Stimulated activated CD4-positive, alpha-beta T cell treated with anti-CD3 and anti-CD28 coated beads, Interleukin-1b, Interleukin-23, amount 100 ng/mL, for 1 hour (primary cell): ENCODE measurements at places on chromosomes 12 and 14.

DNA sequence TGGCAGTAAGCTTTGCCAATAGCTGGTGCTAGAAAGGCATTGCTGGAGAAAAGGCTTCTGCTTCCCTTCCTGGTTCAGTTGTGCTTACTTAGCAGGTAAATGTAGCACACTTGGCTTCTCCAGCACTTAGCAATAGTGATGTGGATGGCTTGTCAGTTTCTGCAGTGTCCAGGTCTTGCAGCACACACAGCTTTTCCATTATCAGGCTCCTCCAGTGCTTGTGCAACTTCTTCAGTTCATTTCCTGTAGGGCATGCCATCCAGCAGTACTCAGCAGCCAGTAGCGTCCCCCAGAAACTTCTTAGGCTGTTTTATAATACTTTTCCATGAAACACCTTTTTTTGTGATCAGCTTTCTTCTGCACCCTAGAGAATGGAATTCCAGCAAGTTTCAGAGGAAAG is 154.6 kb downstream of the SLC6A15 start:
- DNase-seq, result no peak

DNA sequence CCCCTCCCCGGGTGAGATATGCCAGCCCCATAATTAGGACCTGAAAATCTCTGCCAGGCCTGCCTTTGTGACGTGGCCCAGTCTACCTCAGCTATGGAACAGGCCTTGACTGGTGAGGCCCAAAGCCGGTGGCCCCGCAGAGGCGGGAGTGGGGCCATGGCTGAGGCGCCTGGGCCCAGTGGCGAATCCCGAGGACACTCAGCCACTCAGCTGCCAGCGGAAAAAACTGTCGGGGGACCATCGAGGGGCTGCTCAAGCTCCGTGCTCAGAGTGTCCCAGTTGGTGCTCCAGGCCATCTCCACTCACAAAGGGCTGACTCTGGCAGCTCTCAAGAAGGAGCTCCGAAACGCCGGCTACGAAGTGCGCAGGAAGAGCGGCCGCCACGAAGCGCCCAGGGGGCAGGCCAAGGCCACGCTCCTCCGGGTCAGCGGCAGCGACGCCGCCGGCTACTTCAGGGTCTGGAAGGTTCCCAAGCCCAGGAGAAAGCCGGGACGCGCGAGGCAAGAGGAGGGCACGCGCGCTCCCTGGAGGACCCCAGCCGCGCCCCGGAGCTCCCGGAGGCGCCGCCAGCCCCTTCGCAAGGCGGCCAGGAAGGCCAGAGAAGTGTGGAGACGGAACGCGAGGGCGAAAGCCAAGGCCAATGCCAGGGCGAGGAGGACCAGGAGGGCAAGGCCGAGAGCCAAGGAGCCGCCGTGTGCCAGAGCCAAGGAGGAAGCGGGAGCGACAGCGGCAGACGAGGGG is 21.4 kb downstream of the ZNF641 start:
- no peak for DNase-seq

GRCh38 chr12:94535510-94535921 is 75.8 kb upstream of the CEP83 start:
- no peak for DNase-seq

GRCh38 chr12:92496790-92497189 is 206.0 kb upstream of the PLEKHG7 start:
- DNase-seq, result no peak

DNA sequence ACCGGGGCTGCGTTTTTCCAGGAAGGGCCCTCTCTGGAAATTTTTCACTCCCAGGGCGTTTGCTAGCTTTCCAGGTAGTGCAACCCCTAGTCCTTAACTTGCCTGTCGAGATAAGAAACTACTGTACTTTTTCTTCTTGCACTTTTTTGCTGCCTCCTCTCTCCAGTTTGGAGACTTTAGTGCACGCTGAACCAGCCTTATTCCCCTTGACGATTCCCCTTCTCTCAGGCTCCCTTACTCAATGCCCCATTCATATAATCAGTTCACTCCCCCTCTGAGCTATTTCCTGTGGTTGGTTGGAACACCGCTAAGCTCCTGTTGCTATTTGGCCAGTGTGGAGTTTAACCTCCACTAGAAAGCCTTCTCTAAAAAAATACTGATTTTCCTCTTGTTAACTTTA is 682 bp downstream of the CREBL2 start:
- DNase-seq, result no peak

DNA sequence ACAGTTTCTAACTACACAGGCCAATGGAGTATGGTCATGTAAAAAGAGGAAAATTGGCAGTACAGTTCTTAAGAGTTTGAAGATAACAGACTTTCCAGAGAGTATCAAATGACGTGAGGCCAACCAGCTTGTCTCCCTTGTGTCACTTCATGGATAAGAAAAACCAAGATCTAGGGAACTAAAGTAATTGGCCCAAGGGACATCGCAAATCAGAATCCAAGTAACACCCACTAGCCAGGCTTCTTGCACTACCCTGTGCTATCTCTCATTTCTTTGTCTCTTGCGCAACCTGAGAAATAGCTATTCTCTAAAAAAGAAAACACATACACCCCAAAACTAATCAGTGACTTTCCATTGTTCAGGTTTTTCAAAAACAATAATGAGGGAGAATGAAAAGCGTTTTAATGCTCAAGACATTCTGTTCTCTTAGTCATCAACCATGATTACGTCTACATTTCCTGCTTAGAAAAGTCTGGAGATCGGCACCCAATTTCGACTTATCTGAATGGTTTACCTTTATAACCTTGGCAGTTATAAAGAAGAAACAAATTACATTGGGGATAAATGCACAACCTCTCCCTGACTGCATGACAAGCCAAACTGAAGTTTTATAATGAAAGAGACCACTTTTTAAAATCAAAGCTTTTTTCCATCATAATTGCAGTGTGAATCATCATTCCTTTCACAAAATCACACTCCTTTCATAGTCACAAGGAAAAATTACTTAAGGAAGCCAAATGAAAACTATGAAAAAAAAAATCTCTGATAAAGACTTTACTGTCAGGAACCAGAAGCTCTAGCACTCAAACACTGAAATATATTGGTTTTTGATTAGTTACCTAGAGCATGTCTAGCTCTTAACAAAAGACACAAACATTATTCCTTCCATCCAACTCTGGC is 42.1 kb downstream of the TMTC1 start:
- DNase-seq, result no peak

GRCh38 chr12:62263966-62264365 is 3.8 kb downstream of the USP15 start:
- no peak for DNase-seq

DNA sequence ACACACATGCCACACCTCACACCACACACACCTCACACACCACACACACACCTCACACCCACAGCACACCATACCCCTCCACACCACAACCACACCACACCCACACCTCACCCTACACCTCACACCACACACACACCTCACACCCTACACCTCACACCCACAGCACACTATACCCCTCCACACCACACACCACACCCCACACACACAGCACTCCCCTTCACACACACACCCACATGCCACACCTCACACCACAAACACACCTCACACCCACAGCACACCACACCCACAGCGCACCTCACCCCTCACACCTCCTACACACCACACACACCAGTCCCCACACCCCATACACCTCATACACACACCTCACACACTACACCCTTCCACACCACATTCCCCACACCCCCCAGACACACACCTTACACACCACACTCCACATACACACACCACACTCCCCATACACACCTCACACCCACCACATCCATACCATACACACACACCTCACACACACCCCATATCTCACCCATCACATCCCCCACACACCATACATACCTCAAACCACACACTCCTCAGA is 80.0 kb downstream of the ACTN1 start:
- no peak for DNase-seq

DNA sequence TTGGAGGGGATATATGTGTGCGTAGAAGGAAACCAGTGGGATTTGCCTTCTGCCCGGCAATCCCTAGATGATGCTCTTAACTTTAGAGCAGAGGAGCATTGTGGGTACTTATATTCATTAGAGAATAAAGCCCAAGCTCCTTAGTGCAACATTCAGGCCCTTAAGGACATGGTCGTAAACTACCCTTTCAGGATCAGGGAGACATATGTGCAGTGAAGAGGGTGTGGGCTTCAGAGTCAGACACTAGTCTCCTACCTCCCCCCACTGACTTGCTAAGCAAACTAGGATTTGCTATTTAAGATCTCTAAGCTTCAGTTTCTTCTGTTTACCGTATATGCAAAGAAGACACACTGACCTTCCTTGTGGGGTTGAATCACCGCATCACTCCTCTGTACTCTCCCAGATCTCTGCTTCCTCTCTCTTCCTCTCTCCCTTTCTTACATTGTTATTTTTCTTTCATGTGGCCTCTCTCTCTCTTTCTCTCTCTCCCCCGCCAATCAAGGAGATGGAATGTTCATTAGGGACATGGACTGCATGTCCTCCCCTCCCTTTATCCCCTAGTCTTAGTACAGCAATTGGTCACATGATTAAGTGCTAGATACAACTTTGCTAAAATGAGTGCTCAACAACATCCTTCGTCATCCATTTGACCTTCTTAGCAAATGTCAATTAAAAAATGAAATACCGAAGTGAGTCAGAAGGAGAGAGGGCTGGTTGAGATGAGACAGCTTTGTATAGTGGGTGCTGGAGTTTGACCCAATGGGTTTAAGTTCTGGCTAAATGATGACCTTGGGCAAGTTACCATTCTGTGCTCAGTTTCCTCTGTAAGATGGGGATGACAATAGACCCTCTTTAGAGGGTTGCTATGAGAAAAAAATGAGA is 91.7 kb downstream of the TMX1 start:
- DNase-seq, result no peak

DNA sequence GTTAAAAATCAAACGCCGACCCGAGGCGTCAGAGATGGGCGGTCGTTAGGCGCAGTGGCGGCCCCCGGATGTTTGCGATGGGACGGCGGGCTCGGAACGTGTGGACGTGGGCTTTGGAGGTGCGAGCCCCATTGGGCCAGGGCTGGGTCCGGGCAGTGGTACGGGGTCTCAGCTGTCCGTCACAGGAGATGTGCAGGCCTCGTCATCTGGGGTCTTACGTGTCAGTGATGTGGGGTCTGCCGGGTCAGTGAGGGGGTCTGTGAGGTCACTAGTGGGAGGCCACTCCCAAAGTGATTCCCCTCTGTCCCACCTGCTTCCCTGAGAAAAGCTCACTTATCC is 21.6 kb upstream of the CHFR start:
- no peak for DNase-seq

DNA sequence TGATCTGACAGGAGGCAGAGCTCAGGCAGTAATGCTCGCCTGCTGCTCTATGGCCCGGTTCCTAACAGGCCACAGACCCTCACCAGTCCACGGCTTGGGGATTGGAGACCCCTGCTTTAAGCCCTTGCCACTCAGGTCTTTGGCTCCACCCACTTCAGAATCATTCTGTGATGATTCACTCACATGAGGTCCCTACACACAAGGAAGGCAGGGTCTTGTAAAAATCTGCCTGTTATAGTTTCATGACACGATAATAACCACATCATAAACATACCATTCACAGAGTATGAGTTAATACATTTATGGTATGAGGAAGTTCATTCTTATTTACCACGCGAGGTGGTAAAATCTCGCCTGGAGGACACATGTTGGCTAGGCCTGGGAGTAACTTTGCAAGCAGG is 29.0 kb upstream of the MAX start:
- no peak for DNase-seq

DNA sequence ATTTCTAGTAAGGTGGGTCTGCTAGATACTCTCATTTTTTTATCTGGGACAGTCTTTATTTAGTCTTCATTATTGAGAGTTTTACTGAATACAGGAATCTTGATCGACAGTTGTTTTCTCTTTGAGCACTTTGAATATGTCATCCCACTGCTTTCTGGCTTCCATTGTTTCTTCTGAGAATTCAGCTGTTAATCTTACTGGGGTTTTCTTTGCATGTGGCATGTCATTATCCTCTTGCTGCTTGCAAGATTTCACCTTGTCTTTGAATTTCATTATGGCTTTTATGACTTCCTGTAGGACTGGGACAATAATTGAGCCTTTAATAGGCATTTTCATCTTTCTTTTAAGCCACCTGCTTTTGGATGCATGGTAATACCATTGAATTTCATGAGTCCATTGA is 46.7 kb upstream of the RD3L start:
- no peak for DNase-seq
